Amniotic stem cell (primary cell): ENCODE measurements at places on chromosomes 1 and 21.

GRCh38 chr21:30340714-30341573 is 3.5 kb upstream of the KRTAP27-1 start:
- no peak for DNase-seq

- DNase-seq, result no peak
These were observed 11.1 kb downstream of the CPT2 start for GRCh38 chr1:53207726-53208125.

DNA sequence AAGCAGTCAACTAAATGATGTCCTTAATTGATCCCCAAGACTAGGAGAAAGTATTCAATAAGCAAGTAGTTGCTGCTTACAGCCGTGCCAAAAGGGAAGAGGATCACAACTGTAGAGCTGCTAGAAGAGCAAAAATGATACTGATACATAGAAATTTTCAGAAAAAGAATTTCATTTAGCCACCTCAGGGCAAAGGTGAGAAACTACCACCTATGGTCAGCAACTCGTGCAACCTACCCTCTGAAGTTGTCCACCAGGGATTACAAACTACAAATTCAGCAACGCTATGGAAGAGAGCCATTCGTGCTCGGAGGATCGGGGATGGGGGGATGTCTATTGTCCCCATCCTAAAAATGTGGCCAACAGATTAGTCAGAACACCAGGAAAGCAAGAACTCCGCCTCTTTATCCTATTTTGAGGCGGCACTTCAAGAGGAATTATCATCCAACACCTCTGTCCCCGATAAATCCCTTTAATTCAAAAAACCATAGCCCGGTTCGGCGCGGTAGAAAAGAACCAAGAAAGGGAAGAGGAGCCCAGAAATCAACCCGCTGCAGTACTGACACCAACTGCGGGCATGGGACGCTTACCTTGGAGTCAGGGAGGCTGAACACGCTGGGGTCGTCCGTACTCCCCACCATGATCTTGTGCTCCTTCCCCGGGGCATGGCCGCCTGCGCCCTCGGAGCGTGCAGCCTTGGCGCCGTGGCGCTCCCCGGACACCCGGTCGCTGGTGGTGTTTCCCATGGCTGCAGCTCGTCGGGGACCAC is 687 bp downstream of the PRKAB2 start:
- no peak for DNase-seq

GRCh38 chr1:16434501-16434900 is 2.7 kb downstream of the SPATA21 start:
- DNase-seq, result no peak

GRCh38 chr1:96207936-96208335 is 513.6 kb upstream of the PTBP2 start:
- no peak for DNase-seq

DNA sequence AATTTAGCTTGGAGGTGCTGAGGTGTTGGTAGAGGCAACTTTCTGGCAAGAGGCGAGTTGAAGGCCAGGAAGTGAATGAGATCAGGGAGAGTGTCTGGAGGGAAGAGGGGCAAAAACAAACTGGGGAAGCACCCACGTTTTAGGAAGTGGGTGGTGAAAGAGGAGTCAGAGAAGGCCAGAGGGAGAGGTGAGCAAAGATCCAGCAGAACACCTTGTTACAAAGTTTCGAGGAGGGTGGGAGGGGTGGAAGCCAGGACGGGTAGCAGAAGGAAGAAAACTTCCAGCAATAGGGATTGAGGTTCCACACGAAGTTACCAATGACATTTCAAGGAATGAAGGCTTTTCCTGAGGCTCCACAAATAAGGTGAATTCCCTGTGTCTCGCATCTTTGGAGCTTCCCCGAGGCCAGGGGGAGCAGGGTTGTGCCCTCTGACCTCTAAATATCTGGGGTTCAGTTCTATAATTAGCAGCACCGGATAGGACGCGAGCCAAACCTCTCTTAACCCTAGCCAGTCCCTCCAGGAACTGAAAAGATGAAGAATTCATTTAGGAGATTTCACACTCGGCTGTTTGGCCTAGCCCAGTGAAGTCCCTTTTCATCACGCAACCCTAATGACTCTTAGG is 578 bp upstream of the SESN2 start:
- DNase-seq, result no peak

GRCh38 chr1:100215101-100215500 is 34.5 kb downstream of the DBT start:
- DNase-seq, result no peak

DNA sequence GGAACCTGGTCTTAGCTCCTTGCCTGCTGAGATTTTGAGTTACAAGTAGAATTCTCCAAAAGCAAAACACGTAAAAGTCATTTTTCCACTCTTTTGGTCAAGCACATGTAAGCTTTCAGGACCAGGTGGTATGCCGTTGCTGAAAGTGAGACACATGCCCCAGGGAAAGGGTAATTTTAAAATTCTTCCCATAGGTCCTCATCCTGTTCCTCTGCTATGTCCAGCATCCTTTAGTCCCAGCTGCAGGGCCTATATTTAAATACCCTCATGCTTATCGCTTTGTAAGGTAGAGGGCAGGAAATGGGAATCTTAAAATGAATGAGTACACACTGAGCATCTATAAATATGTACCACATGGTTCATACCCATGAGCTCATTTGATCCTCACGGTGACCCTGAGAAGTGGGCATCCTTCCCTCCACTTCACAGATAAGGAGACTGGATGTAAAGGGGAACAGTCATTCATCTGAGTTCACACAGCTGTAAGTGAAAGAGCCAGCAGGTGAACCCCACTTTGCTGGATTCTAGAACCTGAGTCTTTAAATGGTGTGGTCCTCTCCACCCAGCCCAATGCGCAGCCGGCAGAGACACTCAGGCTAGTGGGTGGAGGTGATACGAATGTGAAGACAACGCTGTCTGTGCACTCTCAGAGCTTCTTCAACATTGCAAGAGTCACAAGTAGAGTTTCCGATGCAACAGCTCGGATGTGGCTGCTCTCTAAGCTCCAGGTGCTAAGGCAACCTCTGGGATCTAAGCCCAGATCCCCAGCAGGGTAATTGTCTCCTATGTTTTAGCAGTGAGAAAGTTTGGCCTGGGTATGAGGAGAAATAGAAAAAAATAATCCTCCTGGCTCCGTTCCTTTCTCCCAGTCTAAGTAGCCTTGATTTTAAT is 163.5 kb downstream of the PLXNA2 start:
- DNase-seq, result no peak

DNA sequence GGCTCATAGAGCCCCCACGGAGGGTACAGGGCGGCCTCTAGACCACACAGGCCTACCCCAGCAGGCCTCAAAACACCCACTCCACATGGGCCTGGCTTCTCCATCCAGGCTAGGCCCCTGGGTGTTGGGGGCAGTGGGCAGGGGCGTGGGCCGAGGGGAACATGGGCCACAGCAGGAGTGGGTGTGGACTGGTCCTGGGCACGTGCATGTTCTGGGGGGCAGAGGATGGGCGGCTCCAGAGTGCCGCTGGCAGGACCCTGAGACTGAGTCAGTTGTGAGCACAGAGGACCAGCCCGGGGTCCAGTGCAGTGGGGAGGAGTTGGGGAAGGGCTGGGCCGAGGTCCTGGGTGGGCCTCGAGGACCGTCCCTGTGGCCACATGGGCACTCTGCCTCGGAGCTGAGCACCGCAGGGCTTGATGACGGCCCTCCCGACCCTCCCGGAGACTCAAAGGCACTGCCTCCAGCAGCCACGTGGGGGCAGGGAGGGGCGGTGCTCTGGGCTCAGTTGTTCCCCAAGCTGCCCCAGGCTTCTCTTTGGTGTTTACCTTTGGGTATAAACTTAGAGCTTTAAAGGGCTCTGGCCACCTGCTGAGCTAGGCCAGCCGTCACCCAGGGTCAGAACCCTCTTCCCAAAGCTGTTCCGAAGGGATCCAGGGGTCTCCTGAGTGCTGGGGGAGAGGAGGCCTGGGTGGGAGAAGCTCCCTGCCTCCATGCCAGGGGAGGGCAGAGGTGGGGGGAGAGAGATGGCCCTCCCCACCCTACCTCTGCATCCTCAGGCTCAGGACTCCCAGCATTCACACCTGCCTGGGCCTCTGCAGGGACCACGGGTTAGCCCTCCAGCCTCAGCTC is 79.9 kb downstream of the MORN1 start:
- no peak for DNase-seq

DNA sequence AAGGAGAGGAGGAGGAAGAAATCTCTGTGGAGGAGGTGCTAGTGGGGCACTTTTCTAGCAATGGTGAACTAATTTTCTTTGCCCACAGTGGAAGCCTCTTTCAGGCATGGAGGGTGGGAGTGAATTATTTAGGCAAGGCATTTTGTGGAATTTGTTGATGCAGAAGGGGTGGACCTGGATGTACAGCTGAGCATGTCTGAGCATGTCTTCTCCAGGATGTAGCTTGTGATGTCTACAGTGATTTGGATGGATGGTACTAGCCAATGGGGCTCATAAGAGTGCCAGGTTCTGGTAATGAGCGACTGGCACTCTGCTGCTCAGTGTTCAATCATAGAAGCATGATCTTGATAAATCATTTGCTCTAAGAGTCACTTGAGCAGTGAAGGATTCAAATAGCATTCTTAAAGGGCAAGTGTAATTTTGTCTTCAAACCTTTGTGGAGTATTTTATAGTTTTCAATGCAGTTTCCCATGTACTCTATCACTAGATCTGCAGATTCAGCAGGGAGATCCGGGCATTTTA is 153.9 kb upstream of the LMO4 start:
- DNase-seq, result no peak

DNA sequence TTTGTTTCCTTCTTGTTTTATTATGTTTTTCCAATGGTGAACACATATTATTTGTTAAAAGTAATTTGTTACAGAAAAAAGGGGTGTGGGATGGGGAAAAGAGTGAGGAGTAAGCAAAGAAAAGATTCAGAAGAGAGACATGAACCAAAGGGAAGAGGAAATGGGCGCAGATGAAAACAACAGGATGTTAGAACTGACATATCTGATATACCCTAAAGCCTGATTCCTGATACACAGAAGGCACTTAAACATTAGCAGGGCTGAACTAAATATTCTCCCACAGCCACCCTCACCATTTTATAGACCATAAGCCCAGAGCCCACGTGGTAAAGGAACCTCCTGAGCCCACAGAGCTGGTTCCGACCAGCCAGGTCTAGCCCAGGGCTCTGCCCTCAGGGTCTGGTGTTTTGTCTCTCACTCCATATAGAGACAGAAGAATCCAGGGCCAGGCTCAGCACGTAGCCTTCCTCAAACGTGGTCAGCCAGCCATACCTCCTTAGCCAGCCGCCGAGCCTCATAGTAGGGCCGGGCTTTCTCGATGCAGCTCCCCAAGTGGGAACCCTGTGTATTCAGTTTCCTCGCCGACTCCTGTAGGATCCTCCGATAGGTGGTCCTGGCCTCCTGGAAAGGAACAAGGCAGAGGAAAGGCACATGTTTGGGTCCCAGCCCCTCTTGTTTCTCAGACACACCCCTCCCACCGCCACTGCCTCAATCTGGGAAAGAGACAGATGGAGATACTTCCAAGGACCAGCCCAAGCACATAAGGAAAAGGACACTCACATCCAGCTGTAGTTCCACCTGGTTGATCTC is 9.5 kb downstream of the SH3BP5L start:
- DNase-seq, result no peak

DNA sequence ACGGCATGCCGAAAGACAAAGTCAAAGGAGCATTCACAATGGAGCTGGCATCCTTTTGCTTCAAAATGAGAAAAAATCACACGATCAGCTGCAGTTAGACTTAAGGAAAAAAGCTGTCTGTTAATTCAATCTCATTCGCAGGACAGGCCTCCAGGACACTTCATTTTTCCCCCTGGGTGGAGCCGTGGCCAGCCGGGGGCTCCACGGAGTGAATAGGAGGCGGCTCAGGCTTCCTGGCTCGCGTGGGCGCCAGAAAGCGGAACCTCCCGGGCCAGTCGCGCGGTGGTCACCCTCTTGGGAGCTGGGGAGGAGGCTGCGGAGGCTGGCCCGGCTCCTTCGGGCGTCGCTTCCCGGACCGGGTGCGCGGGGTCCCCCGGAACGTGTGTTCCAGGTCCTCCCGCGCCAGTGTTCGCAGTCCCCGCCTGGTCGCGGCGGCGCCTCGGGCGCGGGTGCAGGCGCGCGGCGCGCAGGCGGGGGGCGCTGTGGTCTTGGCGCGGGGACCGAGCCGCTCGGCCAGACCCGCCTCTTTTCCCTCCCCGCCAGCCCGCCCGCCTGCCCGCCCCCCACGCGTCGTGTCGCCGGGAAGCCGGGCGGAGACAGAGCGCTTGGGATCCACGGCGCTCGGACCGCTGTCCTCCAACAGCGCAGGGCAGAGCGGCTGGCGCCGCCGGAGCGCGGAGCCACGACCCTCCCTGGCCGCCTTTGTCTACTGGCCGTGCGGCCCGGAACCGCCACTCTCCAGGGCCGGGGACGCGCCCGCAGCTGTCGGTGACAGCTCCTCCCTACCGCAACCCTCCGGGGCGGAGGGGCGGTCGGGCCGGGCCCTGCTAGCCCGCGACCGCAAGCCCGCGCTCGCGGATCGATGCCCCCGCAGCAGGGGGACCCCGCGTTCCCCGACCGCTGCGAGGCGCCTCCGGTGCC is at the start of gene RHOU:
TSS of gene RHOU (plus strand) at position 599 of the 921 bp plus-strand sequence. CDS start at position 863, 264 bp downstream.
- no peak for DNase-seq

GRCh38 chr1:62585469-62586155 is 11.7 kb upstream of the ANGPTL3 start:
- no peak for DNase-seq

DNA sequence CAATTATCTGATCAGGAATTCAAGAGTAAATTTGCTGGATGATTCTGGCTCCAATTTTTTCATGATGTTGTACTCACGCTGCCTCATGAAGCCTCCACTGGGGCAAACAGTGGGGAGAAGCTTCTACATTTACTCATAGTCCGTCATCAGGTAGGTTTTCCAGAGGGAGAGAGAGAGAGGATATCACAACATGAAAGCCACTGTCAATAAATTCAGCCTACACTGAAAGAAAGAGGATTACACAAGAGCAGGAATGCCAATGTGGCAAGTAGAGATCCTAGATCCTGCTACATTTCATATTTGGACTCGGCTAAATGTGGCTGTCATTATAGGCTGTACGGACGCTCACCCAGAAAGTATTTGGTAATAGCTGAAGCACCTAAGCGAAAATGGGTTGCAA is 819.9 kb downstream of the BRINP3 start:
- DNase-seq, result no peak

GRCh38 chr1:44038876-44039657 is 7.8 kb upstream of the SLC6A9 start:
- DNase-seq, result no peak

DNA sequence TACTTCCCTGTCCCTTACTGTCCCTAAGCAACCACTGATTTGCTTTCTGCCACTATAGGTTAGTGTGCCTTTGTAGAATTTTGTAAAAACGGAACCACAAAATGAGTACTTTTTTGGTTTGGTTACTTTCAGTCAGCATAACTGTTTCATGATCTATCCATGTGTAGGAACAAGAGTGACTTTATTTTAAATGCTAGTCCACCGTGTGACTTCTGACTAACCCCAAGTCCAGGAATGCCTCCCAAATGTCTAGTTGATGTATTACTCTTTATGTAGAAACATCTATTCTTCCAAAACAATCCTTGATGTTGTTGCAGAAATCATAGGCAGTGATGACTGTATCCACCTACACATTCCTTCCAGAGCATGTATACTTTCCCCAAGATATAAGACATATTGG is 21.3 kb downstream of the ATPAF1 start:
- DNase-seq, result no peak

- no peak for DNase-seq
These were observed 344.0 kb upstream of the USP24 start for GRCh38 chr1:55559161-55559611.

GRCh38 chr1:65963156-65963888 is 170.6 kb downstream of the PDE4B start:
- no peak for DNase-seq

- DNase-seq, result no peak
These were observed 719.1 kb upstream of the B3GALT2 start for GRCh38 chr1:193905288-193906085.

GRCh38 chr21:35533893-35534292 is 484.8 kb upstream of the RUNX1 start:
- no peak for DNase-seq
